ENCODE measurements at places on chromosomes 7 and 10.

DNA sequence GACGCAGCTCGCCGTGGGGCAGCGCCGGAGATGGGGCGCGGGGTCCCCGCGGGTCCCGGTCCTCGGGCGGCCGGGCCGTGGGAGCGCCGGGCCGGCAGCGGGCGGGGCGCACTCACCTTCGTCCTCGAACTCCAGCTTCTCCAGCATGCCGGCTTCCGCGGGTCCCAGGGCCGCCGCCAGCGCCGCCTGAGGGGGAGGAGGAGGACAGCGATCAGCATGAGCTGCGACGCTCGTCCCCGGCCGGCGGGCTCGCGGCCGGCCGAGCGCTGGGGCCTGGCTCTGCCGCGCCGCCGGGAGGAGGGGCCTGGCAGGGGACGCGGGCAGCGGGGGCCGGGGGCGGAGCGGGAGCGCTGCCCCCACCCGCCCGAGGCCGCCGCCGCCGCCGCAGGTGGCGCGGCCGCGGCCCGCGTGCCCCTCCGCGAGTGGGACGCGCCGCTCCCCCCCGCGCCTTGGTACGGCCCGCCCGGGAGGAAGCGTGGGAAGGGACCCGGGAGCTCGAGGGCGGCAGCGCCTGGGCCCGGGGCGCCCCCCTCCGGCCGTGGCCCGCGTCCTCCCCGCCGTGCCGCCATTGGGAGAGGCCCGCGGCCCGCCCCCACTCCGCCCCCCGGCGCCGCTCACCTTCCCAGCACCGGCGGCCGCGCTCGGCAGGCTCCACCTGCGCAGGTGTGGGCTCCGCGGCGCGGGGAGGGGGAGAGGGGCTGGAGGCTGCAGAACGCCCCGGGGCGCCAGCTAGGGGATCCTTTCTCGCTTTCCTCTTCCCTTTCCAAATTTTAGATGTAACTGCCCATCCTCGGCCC, 112.5 kb upstream of the RHEB start:
- peak; percentile 62 for DNase-seq

GRCh38 chr7:105600720-105601550, 19.6 kb upstream of the EFCAB10 start:
- DNase-seq: no peak

DNA sequence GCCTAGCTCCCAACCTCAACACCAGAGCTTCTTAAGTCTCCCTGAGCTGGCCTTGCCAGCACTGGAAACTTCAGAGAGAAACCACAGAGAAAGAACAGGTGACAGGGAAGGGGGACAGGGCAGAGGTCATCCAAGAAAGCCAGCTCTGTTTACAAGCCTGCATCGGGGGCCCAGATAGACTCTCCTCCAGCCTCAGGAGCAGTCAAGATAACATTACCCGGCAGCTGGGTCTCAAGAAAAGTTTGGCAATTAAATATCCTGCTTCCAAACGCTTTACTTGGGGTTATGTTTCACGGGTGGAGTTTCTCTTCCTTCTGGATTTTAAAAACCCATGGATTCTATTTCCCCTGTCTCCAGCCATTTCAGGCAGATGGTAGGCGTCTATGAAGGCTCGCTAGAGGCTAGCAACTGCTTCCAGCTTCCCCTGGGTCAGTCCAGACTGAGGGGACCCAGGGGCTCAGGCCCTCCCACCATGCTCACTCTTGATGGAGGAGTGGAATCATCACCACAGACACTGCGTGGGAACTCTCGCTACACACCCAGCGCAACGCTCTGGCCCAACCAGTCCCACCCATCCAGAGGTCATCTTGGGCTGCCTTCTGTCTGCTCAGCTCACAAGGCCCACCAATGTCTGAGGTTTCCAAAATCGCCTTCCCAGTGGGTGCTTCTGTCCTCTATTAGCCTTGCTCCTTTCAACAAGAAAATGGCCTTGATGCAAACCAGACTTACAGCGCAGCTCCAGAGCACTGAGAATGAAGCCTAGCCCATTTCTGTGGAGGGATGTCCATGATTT, 48.8 kb downstream of the SH3PXD2A start:
- DNase-seq: no peak

- DNase-seq: no peak
These were observed 553 bp downstream of the VDAC2 start for GRCh38 chr10:75211007-75211691.

GRCh38 chr10:102418622-102419268, at the start of gene PSD:
Gene PSD (minus strand): TSS chr10:102418785. CDS start chr10:102417038, 1,747 bp downstream.
- DNase-seq: no peak

DNA sequence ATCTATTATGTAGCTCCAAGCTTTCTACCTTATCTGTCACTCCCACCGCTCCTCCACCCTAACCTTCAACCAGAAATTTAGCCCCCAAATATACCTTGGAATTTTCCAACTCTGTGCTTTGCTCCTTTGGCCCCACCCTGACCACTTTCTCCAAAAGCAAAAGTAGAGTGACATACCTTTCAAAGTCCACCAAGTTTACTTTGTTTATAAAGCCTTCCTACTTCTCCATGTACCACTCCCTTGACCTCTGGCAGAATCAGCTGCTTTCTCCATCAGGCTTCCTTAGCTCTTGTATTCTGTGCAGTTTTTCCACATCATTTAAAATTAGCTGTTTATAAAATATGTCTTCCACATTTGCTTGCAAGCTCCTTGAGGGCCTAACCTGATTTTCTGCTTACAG, 40.9 kb upstream of the RSBN1L start:
- DNase-seq: no peak

DNA sequence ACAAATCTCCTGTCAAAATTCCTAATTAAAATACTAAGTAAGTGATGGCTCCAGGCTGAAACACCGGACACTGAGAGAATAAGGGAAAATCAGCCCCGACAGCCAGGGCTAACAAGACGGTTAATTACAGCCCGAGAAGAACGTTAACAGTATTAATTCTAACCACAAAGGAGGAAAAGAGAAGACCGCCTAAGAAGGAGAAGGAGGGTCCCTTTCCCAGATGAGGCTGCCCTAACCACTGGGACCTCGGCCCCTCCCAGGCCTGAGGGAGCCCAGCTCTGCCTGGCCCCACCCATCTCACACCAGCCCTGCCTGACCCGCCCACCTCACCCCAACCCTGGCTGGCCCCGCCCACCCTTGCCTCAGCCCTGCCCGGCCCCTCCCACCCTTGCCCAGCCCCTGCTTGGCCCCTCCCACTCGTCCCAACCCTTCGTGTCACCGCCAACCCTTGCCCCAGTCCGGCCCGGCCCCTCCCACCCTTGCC, 51.3 kb downstream of the PWWP2B start:
- no peak for DNase-seq

DNA sequence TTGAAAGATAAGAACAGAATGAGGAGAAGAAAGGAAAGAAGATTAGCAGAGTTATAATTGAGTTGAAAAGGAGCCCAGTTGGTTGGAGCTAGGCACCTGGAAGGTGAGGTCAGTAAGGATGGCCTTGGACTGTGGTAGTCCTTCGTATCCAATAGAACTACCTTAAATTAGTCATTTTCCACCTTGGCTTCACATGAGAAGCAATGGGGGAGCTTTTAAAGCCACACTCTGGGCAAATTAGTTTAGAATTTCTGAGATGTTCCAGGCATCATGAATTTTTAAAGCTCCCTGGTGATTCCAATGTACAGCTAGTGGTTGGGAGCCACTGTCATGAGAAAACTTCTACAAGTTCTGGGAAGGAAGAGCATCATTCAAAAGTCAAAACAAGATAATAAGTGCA, 27.3 kb upstream of the CYP3A5 start:
- no peak for DNase-seq

DNA sequence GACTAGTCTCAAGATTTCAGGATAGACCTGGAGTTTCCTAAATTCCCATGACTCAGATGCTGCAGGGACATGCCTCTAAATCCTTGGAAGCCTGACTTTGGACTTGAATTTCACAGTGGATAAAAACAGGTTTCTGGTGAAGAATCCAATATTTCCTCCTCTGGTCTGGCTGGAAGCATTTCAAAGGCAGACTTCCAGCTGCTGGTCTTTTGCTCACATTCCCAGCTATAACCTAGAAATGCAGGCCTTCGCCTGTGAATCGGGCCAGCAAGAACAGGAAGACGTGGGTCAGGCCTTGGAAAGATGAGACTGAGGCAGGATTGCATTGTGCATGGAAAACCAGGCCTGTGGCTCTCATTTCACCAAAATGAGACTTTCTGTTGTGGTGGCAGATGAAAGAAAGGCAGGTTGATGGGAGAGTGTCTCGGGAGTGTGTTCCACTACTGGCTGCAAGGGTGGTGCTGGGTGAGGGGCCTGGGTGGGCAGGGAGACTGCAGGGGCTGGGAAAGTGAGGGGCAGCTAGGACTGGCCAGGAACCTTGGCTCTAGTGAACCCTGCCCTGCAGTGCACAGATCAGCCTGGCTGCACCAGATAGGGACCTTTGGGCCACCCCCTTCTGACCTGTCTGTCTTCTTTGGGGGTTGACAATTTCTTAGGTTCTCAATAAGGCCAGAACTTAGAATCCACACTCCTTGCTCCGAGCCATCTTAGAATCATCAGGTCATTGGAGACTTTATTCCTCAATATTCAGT, 488.8 kb upstream of the MKI67 start:
- DNase-seq: no peak

- no peak for DNase-seq
These were observed 1.2 kb downstream of the PRSS1 start for GRCh38 chr7:142750321-142750938.

GRCh38 chr10:12314836-12315235, 34.5 kb upstream of the CAMK1D start:
- DNase-seq: no peak

GRCh38 chr10:66929375-66929774, 3.5 kb downstream of the LRRTM3 start:
- no peak for DNase-seq

GRCh38 chr10:132648072-132648850, 110.7 kb downstream of the INPP5A start:
- DNase-seq: no peak

DNA sequence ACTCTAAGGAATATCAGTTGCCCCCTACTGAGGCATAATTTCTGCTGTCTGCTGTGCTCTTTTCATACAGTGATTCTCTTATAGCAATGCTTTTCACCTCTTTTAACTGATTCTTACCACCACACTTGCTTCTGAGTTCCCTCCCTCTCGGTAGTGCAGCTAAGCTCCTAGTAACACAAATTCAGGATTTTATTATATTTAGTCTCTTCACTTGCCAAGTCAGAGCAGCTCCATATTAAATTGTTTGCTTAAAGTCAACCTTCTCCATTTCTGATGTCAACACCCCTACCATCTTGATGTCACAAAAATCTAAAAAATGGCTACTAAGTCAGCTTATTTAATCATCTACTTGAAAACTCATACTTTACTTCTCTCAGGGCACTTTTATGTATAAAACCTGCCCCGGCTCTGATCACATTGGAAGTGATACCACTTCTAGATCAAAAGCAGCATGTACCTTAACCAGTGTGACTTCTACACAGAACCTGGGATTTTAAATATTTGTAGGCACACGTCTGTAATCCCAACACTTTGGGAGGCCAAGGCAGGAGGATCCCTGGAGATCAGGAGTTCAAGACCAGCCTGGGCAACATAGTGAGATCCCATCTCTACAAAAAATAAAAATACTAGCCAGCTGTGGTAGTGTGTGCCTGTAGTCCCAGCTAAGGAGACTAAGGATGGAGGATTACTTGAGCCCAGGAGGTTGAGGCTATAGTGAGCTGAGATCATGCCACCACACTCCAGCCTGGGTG, 55.3 kb downstream of the GDI2 start:
- no peak for DNase-seq
